NCI-H1092 (cell line): ENCODE measurements at places on chromosomes 7 and 10.

- no peak for DNase-seq
Observed at GRCh38 chr7:104386943-104387342, 58.5 kb downstream of the LHFPL3 start.

DNA sequence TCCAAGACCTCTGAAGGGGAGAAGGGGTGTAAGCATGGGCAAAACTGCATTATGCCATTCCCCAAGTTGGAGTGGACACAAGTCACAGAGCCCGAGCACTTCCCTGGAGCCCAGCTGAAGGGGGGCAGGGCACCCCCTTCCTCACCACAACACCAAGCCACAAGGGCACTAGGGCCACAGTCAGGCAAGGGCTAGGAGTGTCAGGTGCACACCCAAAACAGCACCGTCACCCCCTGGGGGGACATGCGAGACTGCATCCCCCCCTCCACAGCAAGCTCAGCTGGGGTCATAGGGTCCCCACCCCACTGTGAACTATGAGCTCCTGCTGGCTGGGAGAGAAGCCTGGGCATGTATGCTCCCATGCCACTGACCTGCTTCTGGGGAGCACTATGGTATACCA lies 143.9 kb downstream of the GRID1 start:
- no peak for DNase-seq

- no peak for DNase-seq
Observed at GRCh38 chr10:102612964-102613275, 31.4 kb upstream of the TRIM8 start.

DNA sequence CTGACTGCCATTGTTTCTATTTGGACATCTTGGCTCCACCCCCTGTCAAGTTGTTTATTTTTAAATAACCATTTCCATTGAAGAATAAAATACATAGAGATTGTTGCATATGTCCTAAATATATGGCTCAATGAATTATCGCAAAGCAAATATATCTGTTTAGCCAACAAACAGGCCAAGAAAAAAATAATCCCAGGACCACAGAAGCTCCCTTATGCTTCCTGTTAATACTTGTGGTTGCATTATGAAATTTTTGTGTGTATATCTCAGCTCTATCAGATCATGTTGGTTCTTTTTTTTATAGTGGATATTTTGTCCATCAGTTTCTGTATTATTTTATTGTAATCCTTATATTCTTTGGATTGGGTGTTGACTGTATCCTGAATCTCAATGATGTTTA lies 53.4 kb upstream of the CYP2C8 start:
- no peak for DNase-seq

DNA sequence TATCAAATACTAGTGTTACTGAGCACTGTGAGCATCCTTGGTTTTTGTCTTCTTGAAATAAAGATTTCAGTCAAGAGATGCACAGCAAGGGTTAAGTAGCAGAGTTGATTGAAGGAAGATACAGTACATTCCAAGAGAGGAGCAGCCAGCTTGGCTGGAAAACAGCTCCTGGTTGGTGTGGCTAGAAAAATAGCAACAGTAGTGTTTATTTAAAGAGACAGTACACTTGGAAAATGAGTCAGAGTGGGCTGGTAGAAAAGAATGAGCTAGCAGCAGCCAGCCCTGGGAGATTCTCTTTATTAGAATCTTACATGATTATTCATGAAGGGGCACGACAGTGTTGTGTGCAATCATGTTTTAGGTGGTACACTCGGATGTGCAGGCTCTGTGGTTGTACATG lies 1016.4 kb upstream of the SORCS1 start:
- no peak for DNase-seq

DNA sequence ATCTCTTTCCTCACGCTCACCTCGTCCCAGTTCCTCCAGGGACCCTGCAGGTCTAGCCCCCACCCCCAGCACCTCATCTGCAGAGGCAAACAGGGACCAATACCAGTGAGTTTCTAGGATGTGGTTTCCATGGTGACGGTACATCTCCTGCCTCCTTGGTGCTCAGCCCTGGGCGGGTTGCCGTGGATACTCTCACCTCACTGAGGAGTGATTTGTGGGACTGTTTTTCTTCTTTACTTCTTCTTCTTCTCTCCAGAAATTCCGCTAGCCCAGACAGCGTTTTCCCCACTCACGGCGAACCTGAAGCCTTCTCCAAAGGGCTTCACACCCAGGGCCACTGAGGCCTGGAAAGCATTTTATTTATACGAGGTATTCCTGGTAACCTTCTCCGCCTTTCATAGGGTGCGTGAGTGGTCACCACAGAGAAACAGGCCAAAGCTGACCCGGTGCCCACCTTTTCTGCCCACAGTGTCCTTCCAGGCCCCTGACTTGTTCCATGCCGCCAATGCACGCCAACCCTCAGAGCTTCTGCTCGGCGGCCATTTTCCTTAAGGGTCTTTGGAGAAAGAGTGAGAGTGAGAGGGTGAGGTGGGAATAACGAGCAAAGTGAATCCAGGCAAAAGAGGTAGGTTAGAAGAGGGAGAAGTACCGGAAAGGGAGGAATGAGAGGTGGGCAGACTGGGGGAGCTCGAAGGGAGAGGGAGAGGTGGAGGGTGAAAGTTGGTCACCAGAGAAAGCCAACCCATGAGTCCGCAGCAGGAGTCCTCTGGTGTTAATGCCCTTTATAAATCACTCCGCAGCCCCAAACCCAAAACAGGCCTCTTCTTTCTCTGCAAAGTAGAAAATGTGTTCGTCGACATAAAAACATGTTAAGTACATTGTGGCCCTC lies 15.5 kb downstream of the FAM241B start:
- no peak for DNase-seq

DNA sequence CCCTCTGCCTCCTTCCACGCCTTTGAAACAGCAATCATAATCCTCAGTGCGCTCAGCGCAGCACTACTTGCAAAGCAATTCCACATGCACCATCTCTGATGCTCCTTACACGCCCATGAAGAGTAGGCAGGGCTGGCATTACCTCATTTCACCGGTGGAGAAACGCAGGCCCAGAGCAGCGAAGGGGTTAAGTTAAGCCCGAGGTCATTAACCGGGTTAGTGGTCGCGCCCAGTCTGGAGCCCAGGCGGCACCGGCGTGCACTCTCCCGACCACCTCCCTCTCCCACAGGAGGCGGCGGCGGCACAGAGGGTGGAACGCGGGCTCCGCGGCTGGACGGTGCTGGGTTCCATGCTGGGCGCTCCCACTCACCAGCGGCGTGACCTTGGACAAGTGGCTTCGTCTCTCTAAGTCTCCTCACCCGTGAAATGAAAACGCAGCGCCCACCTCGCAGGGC lies 515 bp downstream of the FASTK start:
- DNase-seq: no peak

GRCh38 chr7:106774768-106775551 lies 90.1 kb upstream of the PIK3CG start:
- DNase-seq: no peak

GRCh38 chr10:6491841-6492609 lies 88.1 kb downstream of the PRKCQ start:
- no peak for DNase-seq

- DNase-seq: no peak
Observed at GRCh38 chr7:17770710-17771375, 169.5 kb downstream of the SNX13 start.

GRCh38 chr10:129704225-129704624 lies 237.2 kb downstream of the MGMT start:
- no peak for DNase-seq

GRCh38 chr7:106238830-106239229 lies 46.0 kb downstream of the NAMPT start:
- DNase-seq: no peak

GRCh38 chr10:1198453-1199344 lies 142.5 kb downstream of the WDR37 start:
- no peak for DNase-seq

DNA sequence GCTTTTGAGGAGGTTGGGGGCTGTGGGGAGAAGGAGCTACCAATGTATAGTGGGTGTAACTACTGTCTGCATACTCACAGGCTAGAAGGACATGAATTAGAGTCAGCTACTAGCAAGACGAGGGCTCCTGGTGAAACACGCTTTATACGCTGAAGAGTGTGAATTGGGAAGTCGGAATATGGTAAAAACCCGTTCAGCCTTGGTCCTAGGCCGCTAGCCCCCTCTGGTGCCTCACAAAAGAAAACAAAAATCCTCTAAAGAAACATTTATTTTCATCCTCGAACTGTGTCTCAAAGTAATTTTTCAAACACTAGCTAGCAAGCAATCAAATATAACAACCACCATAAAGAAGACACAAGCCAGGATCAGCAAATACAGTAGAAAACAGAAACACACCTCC lies 338.1 kb upstream of the SEMA3C start:
- no peak for DNase-seq

DNA sequence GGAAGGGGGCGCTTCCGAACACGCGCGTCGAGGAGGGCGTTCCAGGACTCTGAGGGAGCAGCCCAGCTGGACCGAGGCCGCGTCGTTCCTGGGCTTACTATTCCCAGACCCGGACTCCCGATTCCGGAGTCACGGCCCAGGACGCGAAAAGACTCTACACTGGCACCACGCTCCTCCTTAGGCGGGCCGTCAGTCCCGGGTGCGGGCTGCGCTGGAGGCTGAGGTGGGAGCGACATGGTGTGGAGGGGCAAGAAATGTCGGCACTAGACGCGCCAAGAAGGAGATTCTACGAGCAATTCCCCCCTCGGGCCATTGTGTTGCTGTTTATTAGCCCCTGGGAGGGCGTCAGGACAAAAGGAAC lies 584 bp upstream of the RUNDC3B start:
- peak; percentile 35 for DNase-seq

DNA sequence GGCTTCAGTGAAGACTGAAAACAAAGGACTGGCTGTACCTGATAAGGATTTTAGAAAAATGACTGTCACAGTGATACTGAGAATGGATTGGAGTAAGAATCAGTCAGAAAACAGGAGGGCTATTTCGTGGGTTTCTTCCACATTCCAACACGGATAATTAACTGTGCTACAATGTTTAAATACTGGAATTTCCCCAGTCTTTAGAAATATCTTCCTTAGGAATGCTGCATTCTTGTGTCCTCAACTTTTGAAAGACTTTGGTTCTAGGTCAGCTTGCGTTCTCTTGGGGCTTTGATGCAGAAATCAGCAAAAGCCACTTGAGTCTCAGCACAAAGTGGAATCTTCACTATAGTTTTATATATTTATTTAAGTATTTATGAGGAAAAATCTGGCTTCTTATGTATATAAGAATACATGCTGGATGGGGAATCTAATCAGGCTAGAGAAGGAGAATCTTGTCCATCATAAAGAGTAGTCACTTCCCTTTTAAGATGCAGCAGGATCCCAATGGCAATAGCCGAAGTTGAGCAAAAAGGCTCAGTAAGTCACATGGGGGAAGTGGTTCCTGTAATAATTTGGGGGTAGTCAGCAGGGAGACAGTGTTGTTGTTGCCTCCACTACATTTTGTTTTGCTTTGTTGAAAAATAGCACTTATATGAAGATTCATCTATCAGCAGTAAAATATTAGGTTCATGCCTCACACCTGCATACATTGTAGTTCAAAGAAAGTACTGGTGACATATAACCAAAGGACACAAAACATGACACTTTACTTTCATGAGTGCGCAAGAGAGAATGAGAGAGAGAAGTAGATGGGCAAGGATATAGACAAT lies 86.0 kb downstream of the CH25H start:
- DNase-seq: no peak

DNA sequence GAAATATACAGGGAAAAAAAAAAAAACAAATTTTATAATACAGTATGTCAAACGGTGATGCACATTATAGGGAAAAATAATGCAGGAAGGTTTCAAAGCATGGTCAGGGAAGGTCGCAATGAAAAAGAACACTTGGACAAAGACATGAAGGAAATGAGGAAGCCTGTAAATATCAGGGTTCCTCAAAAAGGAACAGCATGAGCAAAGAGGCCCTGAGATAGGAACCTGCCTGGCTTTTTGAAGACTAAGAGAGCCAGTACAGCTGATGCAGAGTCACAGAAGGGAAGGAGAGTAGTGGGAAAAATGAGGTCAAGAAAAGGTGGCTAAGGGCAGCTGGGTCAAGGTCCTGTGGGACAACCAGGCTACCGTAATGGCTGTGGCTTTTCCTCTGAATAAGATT lies 1.9 kb downstream of the VPS41 start:
- DNase-seq: no peak

- no peak for DNase-seq
Observed at GRCh38 chr7:53418834-53419482, 383.5 kb downstream of the POM121L12 start.

DNA sequence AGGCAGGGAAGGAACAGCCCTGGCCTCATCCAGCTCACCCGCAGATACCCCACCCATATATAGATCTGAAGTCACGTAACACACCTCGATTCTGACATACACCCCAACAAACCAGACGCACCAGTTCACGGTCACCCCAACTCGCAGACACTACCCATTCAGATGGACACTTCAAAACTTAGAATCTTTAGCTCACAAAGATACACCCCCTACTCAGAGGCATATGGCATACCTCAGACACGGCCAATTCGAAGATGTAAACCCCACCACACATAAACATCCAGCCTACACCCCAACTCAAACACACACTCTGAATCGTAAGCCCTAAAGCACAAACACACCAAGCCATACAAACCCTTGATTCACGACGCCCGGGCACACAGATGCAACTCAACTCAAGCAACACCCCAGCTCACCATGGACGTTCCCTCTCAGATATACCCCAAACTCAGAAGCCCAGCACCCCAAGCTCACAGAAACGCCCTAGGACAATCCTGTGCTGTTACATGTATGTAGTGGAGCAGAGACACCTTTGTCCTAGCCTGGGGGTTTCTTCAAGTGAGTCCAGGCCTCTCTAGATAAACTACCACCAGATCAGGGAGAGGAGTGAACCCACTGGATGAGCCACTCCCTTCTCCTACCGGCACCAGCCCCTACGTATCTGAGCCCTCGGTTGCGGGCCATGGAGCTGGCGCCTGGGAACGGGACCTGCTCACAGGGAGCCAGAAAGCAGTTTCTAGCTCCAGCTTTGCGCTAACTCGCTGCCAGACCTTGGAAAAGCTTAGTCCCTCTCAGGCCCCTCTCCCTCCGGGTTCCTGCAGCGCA lies 8.8 kb downstream of the PSD start:
- no peak for DNase-seq

DNA sequence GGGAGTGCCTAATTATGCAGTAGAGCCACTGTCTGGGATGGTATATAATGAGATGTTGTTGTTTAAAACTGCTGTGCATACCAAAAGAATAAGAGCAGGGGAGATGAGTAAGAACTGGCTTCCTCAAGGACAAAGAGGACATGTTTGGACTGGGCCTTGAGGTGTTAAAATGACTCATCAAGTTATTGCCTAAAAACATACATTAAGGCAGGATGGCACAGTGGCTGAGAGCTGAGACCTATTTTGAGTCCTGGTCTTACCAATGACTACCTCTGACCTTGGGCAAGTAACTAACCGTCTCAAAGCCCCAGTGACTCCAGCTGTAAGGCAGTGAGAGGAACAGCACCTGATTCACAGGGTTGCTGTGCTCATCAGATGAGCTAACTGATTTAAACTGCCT lies 71.1 kb downstream of the CFAP58 start:
- no peak for DNase-seq

GRCh38 chr7:28061824-28062196 lies 118.8 kb downstream of the JAZF1 start:
- DNase-seq: no peak

DNA sequence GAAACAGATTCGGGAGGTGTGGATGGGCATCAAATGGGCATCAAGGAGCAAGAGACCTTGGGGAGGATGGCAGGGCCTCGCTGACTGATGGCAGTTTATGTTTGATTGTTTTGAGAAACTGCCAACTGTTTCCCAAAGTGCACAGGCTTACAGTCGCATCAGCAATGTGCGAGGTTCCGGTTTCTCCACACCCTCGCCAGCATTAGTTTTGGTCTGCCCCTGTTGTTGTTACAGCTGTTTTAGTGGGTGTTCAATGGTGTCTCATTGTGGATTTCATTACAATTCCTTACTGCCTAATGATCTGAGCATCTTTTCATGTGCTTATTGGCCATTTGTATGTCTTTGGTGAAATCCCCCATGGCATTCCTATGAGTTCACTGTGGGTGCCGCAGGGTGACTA lies 24.4 kb downstream of the AKR1E2 start:
- DNase-seq: no peak
